ENCODE measurements at places on chromosomes 3 and 15. TPM values are rescaled to one million over a fixed set of nuclear protein-coding genes. Genes with fewer than 3 reads are reported as not detected.
A peak's percentile ranks its signal among the peaks of the same experiment; 100 is the strongest.

DNA sequence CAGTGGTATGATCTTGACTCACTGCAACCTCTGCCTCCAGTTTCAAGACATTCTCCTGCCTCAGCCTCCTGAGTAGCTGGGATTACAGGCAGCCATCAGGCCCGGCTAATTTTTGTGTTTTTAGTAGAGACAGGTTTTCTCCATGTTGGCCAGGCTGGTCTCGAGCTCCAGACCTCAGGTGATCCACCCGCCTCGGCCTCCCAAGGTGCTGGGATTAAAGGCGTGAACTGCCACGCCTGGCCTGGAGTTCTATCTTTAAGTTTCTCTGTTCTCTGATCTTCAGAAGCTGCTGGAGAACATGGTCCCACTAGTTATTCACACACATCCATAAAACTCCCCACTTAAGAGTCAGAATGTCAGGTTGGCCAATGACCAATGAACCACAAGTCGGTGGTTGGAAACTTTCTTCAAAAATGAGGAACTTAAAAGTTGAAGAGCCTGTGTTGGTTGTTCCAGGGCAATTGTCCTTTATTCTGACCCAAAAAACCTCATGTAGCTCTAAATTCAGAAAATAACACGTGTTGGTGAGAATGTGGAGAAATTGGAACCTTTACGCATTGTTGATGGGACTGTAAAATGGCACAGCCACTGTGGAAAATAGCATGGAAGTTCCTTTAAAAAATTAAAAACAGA, 55.9 kb upstream of the PIK3CB start:
- no peak for DNase-seq

Gene IMPG2
- 0.76 TPM for polyA plus RNA-seq

Gene TMEM40
- polyA plus RNA-seq = 2.2 TPM

DNA sequence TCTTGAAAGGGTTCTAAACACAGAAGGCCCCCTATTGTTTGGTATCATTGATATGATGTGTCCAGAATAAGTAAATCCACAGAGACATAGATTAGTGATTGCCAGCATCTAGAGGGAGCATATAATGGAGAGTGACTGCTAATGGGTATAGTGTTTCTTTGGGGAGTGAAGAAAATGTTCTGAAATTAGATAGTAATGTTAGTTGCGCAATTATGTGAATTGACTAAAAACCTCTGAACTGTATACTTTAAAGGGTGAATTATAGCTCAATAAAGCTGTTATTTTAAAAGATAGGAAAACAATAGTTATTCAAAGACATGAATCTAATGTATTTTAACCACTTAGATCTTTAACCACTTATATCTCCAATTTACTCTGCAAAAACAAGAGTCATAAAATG, 6.0 kb downstream of the SPICE1 start:
- no peak for DNase-seq

Gene PCNP
- 242 TPM for polyA plus RNA-seq

Gene ATP2C1
- 158 TPM for polyA plus RNA-seq

DNA sequence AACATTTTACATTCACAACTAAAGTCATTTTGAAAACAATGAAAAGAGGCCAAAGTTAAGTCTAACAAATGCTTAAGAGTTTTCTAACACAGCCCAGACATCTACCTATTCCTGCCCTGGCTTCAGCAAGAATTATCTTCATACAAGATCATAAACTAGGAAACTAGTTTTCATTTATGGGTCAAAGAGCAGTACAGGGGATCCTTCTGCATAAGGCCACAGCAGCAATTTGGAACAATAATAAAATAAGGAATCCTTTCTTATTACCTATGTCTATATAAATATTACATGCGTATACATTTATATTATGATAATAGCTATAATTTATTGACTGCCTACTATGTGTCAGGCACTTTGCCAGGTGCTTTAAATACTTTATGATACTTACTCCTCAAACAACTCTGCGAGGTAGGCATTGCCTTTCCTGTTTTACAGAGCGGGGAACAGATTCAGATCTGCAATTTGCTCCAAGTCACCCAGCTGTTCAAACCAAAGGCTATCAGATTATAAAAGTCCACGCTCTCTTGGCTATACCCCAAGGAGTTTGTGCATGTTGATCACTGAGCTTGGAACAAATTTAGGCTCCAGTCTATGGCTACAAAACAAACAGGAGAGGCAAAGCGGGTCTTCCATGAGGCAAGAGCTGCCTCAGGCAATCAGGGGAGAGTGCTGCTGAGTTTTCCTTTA, 196.4 kb downstream of the RORA start:
- no peak for DNase-seq

DNA sequence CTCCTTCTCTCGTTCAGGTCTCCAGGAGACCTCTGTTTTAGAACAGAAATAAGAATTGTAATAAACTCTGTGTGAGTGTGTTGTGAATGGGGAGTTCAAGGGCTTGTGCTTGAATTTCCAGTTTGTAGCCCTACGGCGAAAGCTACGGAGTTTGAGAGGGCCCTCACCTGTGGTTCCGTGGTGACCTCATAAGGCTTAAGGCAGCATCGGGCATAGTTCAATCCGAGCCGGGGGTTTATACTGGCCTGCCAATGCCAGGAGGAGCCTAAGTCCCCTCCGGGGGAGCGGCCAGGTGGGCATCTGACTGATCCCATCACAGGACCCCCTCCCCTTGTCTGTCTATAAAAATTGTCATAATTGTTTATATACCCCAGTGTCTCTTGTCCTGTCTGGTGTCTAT, 43.7 kb downstream of the ZBTB11 start:
- DNase-seq = no peak

DNA sequence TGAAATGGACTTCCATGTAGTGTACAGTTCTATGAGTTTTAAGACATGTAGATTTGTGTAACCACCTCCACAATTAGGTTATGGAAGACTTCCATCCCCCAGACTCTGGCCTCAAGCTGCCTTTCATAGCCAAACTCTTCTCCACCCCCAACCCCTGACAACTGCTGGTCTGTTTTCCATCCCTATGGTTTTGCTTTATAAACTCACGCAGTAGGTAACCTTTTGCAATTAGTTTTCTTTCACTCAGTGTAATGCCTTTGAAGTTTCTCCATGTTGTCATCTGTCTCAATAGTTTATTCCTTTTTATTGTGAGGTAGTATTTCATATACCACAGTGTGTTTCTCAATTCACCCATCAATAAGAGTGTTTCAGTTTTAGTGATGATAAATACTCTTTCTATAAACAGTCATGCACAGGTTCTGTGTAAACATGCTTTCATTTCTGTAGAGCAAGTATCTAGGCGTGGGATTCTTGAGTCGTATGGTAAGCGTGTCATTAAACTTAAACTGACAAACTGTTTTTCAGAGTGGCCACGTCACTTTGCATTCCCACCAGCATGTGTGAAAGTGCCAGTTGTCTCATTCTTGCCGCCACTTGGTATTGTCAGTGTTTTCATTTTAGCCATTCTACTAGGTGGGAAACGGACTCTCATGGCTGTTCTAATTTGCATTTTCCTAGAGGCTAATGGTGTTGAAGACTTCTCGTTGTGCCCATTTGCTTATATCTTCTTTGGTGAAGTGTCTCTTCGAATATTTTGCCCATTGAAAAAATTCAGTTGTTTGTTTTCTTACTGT, 47.3 kb upstream of the ALDH1A3 start:
- DNase-seq = no peak

Gene TRIM42
- polyA plus RNA-seq = not detected

Gene C3orf85
- 17.9 TPM for polyA plus RNA-seq

GRCh38 chr3:169430707-169431404, 232.7 kb downstream of the MECOM start:
- peak; percentile 17 for DNase-seq

Gene TNFSF10
- polyA plus RNA-seq = 42.4 TPM

- no peak for DNase-seq
These were observed 160.1 kb upstream of the IL12A start for GRCh38 chr3:159828542-159828943.

DNA sequence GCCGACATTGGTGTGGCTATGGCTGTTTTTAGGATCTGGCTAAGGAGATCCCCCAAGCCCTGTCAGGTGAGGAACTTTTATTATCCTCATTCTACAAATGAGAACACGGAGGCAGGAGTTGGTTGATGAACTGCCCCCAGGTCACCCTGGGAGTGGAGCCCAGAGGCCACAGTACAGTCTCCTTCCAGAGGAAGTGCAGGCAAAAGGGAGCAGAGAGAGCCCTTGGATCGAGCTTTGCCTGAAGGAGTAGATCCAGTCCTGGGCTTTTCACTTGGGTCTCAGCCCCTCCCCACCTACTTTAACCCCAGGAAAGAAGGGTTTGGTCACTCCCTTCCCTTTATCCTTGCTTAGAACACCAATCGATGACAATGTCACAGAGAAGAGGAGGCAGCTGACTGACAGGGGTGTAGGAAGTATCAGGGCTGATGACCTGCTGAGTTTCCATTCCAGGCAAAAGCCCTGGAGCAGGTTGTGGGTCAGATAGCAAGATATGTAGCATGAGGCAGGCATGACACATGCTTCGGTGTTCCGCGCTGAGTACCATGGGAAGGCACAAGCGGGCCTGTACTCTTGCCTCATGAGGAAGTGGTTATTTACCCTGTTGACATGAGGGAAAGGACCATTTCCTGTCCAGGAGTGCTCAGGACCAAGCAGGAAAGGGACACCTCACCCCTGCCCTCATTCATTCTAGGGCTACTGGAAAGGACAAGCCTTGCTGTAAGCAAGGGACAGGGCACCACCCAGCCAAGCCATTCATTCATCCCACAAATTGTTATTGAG, 5.8 kb upstream of the PLA2G4D start:
- DNase-seq = no peak

- no peak for DNase-seq
These were observed 94.2 kb downstream of the PLXNA1 start for GRCh38 chr3:127077068-127077467.

DNA sequence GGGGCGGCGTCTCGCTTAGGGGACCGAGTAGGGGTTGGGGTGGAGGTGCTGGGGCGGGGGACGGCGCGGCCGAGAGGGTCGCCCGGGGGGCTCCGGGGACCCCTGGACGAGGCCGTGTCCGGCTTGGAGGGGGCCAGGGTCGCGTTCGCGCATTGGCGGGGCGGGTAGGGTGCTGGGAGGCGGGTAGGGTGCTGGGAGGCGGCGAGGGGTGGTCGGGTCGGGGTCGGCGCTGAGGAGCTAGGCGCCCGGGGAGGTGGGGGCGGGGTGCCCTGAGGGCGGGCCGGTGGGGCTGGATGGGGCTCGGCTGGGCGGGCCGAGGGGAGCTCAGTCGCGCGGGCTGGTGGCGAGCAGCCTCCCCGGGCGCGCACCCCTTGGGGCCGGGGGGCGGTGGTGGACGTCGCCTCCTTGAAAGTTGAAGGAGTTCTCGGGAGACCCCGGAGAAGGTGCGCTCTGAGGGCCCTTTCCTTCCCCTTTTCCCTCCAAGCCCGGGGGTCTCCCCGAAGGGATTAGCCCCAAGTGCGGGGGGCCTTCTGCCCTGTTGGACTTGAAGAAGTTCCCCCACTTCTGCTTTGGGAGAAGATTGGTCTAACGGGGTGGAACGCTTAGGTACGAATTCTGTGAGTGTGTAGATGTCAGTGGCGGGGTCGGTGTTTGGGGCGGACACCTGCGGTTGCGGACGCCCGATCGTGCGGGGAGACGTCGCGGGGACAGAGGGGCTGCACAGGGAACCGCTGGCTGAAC, 543 bp downstream of the MEF2A start:
- DNase-seq = peak; percentile 25

DNA sequence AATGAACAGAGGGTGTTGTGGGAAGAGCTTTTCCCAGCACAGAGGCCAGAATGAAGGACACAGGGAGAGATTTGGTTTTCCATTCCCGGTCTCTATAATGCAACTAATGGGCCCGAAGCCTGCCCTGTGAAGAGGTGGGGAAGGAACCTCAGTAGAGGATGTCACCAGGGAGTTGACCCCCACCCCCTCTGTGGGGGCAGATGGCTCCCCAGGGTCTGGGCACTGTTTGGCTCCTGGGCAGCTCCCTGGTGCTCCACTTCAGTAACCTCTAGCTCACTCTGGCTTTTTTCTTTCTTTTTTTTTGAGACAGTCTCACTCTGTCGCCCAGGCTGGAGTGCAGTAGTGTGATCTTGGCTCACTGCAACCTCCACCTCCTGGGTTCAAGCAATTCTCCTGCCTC, 109.1 kb upstream of the DLG1 start:
- DNase-seq = no peak

- DNase-seq = no peak
These were observed 107.1 kb downstream of the ATG7 start for GRCh38 chr3:11379238-11379823.

GRCh38 chr3:24195504-24196230, 250.6 kb downstream of the NR1D2 start:
- DNase-seq = no peak

Gene RTP4
- 0.70 TPM for polyA plus RNA-seq

GRCh38 chr3:36149447-36149865, 230.8 kb upstream of the STAC start:
- no peak for DNase-seq

GRCh38 chr3:7920211-7920610, 581.4 kb upstream of the LMCD1 start:
- DNase-seq = no peak

Gene PCSK6
- polyA plus RNA-seq = 7.0 TPM

DNA sequence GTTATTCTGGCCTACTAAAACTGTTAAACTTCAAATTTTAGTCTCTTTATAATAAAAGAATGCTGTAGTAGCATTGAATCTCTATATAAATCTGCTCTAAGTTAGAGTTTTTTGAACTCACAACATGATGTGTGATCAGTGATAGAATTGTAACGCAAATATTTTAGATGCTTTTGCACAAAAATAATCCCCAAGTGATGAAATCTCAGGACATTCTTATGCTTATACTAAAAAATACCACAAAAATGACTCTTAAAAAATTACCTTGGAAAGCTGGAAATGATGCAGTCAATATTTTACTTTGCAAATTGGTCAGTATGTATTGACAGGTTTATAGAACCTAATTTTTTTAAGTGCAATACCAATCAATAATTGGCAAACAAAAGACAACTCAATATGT, 375.3 kb downstream of the TBC1D5 start:
- DNase-seq = no peak

GRCh38 chr3:54858093-54858785, 69.6 kb downstream of the LRTM1 start:
- no peak for DNase-seq
